ENCODE measurements at places on chromosomes 16 and 17.

DNA sequence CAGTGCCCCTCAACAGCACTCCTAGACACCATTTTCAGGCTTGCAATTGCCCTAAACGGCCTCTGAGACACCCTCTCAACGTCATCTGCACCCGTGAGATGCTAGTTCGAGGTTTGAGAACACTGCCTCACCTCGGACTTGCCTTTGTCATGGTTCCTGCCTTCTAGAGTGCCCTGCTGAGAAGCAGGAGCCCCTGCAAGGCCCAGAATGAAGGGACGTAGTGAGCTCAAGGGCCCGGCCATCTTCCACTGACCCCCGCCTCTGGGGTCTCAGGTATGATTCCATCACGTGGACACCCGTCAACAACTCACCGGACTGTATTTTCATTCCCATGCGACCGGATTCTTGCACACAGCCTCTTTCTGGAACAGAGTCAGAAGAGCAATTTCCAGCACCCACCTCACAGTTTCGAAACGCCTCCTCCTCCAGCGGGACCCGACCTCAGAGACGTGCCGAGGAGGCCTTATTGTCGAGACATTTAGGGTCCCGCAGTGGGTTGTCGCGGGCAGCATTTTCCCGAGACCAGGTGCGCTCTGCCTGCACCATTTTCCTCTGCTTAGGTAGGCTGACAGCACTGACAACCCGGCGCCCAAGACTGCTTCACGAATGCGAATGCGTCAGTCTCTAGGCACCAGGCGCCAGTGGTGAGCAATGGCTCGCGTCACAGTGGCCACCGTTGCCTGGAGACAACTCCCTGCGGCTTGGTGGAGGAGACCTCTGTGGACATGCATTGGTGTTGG, 999.9 kb downstream of the KCNJ18 start:
- no peak for DNase-seq

- no peak for DNase-seq
Observed at GRCh38 chr17:17714879-17715278, 33.6 kb downstream of the RAI1 start.

DNA sequence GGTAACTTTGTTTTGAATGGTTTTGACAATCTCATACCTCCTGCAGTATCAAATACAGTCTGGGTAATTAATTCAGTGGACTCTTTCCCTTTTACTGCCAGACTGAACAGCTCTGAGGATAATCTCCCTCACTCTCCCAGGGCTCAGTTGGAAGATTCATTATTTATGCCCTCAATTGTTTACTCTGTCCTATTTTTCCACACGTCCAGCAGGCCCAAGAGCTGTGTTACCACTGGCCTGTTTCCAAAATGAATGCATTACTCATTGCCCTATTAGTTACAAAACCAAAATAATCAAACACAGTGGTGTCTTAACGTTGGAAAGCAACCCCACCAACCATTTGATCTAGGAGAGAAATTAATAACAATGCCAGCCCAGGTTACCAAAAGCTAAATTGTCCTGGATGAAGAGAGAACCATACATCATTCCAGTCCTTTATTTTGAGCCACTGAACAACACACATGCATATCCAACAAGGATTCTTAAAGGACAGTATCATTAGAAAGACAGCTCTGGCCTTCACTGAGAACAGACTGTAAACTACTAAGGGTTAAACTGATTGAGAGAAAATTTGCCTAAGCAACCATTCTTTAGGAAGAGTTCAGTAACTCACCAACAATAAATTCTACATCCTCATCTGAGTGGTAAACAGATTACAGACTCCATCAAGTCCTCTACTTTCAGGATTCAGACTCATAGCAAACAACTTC, 34.5 kb downstream of the FAM222B start:
- peak; percentile 43 for DNase-seq

DNA sequence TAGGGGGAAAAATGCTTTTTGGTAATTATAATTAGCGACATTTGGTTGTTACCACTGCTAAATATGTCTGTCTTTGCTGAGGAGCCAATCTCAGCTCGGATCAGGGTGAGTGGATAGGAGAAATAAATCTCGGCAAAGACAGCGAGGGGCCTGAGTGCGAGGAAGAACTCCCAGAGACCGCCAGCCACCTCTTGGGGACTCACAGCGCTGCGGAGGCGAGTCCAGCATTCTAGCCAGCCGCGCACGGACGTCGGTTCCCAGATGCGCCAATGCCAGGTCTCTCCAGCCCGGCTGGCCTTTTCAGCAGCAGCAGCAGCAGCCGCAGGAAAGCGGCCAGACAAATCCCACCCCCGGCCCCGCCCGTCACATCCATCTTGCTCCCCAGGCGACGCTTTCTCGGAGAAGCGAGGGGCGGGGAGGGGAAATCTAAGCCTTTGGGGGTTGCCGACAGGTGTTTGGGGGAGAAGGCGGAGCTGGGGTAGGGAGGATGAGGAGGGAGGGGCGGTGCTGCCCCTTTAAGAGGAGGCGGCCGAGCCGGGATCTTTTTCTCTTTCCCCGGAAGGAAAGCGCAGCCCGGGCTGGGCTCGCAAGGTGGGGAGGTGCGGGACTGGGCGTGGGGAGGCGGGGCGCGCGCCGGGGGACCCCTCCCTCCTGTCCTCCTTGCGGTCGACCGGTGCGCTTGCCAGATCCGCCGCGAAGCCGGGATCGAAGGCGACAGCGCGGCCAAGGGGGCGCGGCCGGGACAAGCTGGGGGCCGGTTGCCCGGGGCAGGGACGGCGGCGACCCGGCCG, at the start of gene ITGA3:
TSS of gene ITGA3 (plus strand) at position 685 of the 791 bp plus-strand sequence. CDS start 330 bp downstream, outside the sequence.
- DNase-seq, result peak; percentile 90

- no peak for DNase-seq
Observed at GRCh38 chr17:29061036-29061435, 18.1 kb downstream of the PIPOX start.
